ENCODE measurements at places on chromosomes 12 and 14. TPM values are rescaled to one million over a fixed set of nuclear protein-coding genes. Genes with fewer than 3 reads are reported as not detected.

CCDC198 gene
- not detected for total RNA-seq

SOX5 gene
- not detected for total RNA-seq

SCNN1A gene
- total RNA-seq, result 0.66 TPM

TRHDE gene
- 5.0 TPM for total RNA-seq

NANOG gene
- not detected for total RNA-seq

ZFC3H1 gene
- total RNA-seq, result 11.5 TPM

NKX2-1 gene
- total RNA-seq, result not detected

CMA1 gene
- not detected for total RNA-seq

CLEC6A gene
- total RNA-seq, result not detected

CRIP2 gene
- total RNA-seq, result 270 TPM

CFAP54 gene
- total RNA-seq, result not detected

CLEC1B gene
- total RNA-seq, result not detected

FAM186B gene
- not detected for total RNA-seq

TCL1B gene
- total RNA-seq, result not detected

TMEM119 gene
- 24.2 TPM for total RNA-seq

NDUFA9 gene
- total RNA-seq, result 39.5 TPM

OR4E2 gene
- not detected for total RNA-seq

KLHL33 gene
- not detected for total RNA-seq

COX8C gene
- total RNA-seq, result not detected

KCTD10 gene
- total RNA-seq, result 92.0 TPM

RNU4-1 gene
- not detected for total RNA-seq

LRP1 gene
- total RNA-seq, result 39.0 TPM

C1R gene
- total RNA-seq, result 50.9 TPM

P2RX2 gene
- total RNA-seq, result not detected

ART4 gene
- not detected for total RNA-seq

SLC6A12 gene
- total RNA-seq, result not detected

CDK4 gene
- total RNA-seq, result 516 TPM

TMEM63C gene
- total RNA-seq, result not detected

ARMH4 gene
- total RNA-seq, result 1.9 TPM

MANSC1 gene
- total RNA-seq, result 0.92 TPM

Data from MG63 (cell line).